Gastroesophageal sphincter (tissue), 4 donors: ENCODE measurements at places on chromosomes 7 and 10.

- H3K4me3 ChIP-seq: no peak overlapping the region
- no peak overlapping the region for H3K27ac ChIP-seq
- no peaks in the 10 kb centered on the region for H3K27me3 ChIP-seq
- no peaks in the 10 kb centered on the region for H3K4me1 ChIP-seq
Measured at GRCh38 chr10:106175760-106176377, 988.6 kb downstream of the SORCS1 start.

GRCh38 chr7:148838905-148839304 is 45.2 kb downstream of the EZH2 start:
- H3K36me3 ChIP-seq: no peaks in the 10 kb centered on the region
- H3K27ac ChIP-seq: no peak overlapping the region
- no peaks in the 10 kb centered on the region for H3K4me1 ChIP-seq
- no peaks in the 10 kb centered on the region for H3K27me3 ChIP-seq
- H3K4me3 ChIP-seq: no peak overlapping the region

DNA sequence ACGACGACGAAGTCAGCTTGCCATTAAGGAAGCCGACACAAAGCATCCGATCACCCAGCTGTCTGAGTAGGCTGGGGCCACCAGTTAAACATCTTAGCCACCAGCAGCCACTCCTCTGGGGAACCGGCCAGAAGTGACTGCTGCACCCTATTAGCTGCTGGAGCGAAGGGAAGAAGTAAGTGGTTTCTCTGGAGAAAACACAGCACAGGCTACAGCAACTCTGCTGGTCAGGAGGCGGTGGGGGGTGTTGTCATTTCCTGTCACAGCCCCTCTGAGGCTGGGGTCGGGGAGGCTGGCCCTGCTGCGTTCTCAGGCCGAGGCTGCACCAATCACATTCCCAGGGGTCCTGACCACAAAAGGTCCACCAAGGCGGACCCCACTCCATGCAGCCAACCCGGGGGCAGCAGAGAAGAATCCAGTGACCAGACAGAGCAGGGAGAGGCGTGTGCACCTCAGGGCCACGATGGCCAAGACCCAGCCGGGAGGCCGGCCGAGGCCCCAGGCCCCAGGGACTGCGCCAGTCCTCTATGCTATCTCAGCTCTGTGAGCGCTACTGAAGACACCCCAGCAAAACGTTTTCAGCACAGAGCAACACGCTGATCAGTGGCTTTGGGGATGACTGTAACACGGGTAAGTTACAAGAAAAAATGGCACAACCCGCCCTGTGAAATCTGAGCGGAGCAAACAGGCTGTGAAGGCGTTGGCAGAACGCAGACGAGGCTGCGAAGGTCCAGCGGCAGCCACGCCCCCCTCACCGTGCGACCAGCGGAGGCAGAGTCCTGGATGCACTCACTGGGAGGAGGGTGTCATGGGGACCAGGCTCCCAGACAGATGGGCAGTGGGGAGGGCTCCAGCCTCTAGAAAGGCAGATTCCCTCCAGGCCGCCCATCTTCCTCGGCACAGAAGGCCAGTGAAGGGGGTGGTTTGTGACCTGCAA is 24.8 kb downstream of the STK32C start:
- peaks cover 31% of the 10 kb centered on the region for H3K27me3 ChIP-seq
- H3K4me1 ChIP-seq: no peaks in the 10 kb centered on the region
- no peaks in the 10 kb centered on the region for H3K36me3 ChIP-seq
- no peak overlapping the region for H3K27ac ChIP-seq

DNA sequence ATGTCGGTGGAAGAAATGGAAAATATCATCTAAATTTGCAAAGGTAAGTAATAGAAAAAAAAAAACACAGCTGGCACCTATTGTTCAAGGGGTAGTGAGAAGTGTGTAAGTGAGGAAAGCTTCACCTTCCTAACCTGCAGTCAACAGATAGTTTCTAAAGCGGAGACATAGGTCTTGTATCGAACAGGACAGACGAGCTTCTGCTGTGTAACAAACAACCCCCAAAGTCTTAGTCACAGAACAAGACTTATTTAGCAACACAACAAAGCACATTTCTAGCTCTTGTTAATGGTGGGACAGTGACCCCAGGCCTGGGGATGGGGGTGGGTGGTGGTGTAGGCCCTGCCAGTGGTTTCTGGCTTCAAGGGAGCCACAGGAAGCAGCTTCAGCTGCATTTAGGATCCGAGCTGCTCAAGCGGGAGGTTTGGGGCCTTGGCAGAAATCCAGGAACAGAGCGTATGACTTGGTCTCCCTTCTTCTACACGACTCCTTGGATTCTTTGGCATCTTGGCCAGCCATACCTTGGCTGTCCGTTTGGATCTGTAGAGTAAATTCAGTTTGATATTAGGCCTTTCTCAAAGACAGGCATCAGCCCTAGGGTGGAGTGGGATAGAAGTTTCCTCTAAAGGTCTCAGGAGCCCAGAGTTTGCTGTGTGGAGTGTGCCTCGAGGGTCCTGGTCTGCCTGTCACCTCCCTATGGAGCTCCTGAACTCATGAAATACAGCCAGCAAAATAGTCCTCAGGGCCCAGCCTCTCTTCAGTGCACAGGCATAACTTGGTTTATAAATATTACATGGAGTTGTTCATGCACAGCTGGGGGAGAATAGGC is 56.9 kb upstream of the SHH start:
- H3K4me3 ChIP-seq: no peak overlapping the region
- peaks cover 40% of the 10 kb centered on the region for H3K27me3 ChIP-seq
- no peaks in the 10 kb centered on the region for H3K4me1 ChIP-seq
- no peak for ATAC-seq

GRCh38 chr7:117250801-117251200 is 72.1 kb downstream of the WNT2 start:
- H3K36me3 ChIP-seq: no peaks in the 10 kb centered on the region
- H3K27ac ChIP-seq: no peak overlapping the region
- no peak overlapping the region for H3K4me3 ChIP-seq
- ATAC-seq: no peak
- no peaks in the 10 kb centered on the region for H3K4me1 ChIP-seq

DNA sequence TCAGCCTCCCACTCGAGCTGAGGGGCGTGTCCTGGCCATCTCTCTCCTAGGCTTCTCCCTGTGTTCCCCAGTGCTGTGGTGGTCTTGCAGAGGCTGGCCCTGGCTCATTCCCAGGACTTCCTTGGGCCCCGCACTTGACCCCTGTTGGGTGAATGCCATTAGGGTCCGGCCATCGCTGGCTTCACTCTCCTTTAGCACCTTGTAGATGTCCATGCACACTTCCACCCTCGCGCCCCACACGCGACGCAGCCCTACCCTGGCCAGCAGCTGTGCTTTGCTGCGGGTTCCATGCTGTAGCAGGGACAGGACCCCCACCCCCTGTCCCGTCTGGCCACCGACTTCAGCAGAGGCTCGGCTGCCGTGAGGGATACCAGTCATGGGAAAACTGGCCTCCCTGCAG is 46.3 kb downstream of the PITRM1 start:
- peaks cover 7% of the 10 kb centered on the region for H3K4me1 ChIP-seq
- peak overlapping the region; percentile 67 for H3K27ac ChIP-seq
- no peaks in the 10 kb centered on the region for H3K27me3 ChIP-seq
- no peak overlapping the region for H3K4me3 ChIP-seq
- ATAC-seq: no peak
- H3K36me3 ChIP-seq: no peaks in the 10 kb centered on the region

GRCh38 chr7:117993377-117994003 is 120.2 kb upstream of the CTTNBP2 start:
- no peak overlapping the region for H3K4me3 ChIP-seq
- H3K27ac ChIP-seq: no peak overlapping the region
- ATAC-seq: no peak
- no peaks in the 10 kb centered on the region for H3K27me3 ChIP-seq
- H3K36me3 ChIP-seq: no peaks in the 10 kb centered on the region

- H3K27me3 ChIP-seq: peaks cover 7% of the 10 kb centered on the region
- H3K27ac ChIP-seq: peak overlapping the region; percentile 89
- H3K4me1 ChIP-seq: peaks cover 100% of the 10 kb centered on the region
- no peak overlapping the region for H3K4me3 ChIP-seq
Measured at GRCh38 chr10:86681047-86681446, 12.7 kb downstream of the LDB3 start.

DNA sequence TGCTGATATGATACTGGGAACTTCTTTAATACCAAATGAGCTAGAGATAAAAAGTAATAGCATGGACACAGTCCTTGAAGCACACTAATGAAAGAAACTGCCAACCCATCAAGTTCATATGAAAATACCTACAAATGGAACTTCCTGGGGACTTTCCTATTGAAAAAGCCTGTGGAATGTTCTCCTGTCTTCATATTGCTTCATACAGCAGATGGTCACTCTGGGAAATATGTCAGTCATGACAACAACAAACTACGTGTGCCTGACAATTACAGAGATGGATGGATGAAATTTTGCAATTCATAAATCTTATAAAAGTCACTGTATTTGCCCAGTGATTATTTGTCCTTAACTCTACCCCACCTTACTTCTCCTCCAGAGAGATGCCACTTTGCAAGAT is 106.6 kb upstream of the COL1A2 start:
- peaks cover 7% of the 10 kb centered on the region for H3K4me1 ChIP-seq
- H3K4me3 ChIP-seq: no peak overlapping the region
- H3K27me3 ChIP-seq: no peaks in the 10 kb centered on the region
- no peaks in the 10 kb centered on the region for H3K36me3 ChIP-seq
- no peak overlapping the region for H3K27ac ChIP-seq
- no peak for ATAC-seq

- H3K36me3 ChIP-seq: no peaks in the 10 kb centered on the region
- ATAC-seq: no peak
- no peaks in the 10 kb centered on the region for H3K27me3 ChIP-seq
Measured at GRCh38 chr7:142012825-142013511, 17.3 kb downstream of the MGAM start.

GRCh38 chr7:148397551-148397950 is 193.0 kb upstream of the C7orf33 start:
- H3K27ac ChIP-seq: no peak overlapping the region
- no peaks in the 10 kb centered on the region for H3K27me3 ChIP-seq
- no peak for ATAC-seq
- no peak overlapping the region for H3K4me3 ChIP-seq
- H3K36me3 ChIP-seq: no peaks in the 10 kb centered on the region

GRCh38 chr10:45550903-45551786 is 121.4 kb downstream of the ZFAND4 start:
- no peaks in the 10 kb centered on the region for H3K4me1 ChIP-seq
- H3K27me3 ChIP-seq: no peaks in the 10 kb centered on the region
- no peak overlapping the region for H3K27ac ChIP-seq
- H3K4me3 ChIP-seq: no peak overlapping the region
- no peaks in the 10 kb centered on the region for H3K36me3 ChIP-seq

DNA sequence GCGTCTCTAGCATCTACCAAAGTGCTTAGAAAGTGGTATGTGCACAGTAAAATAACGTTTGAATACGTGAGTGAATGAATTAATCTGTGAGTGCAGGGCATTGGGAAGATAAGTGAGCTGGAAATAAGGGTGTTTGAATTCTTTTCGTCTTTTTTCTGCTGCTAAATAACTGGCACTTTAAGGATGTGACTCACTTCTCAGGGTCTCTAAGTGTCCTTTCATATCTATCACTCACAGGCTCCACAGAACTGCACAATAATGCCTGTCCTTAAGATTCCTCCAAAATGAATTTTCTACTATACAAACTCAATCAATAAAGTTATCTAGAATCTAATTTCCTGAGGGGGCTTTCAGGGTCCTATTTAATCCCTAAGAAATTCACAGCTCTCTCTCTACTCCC is 3.2 kb upstream of the DGKB start:
- no peak for ATAC-seq
- H3K4me3 ChIP-seq: no peak overlapping the region
- H3K36me3 ChIP-seq: no peaks in the 10 kb centered on the region
- H3K4me1 ChIP-seq: no peaks in the 10 kb centered on the region
- H3K27me3 ChIP-seq: no peaks in the 10 kb centered on the region

DNA sequence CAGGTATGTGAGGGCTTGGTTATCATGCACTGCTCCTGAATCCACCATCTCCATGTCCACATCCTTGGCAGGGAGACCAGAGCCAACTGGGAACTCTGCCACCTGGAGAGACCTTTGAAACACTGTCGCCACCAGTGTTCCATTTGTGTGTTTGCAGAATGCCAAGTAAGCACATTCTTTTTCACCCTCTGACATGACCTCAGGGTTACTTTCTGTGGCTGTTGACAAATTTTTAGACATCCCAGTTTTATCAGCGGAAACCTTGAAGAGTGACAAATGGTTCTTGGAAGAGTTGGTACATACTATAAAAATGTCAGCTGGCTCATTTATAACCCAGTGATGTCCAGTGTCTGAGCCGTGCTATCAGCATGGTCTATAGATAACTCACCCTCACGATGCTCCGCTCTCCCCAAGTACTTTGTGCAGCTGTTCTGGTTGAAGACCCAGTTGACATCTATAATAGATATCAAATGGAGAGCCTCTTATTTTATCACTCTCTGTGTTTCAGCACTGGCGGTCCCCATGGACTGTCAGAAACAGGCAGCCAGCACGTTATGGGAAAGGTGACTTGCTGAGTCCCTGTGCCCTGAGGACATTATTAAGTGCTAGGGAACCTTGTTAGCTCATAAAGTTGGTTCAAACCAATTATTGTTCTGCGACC is 563.1 kb upstream of the GALNT17 start:
- H3K27ac ChIP-seq: no peak overlapping the region
- peaks cover 3% of the 10 kb centered on the region for H3K4me1 ChIP-seq

DNA sequence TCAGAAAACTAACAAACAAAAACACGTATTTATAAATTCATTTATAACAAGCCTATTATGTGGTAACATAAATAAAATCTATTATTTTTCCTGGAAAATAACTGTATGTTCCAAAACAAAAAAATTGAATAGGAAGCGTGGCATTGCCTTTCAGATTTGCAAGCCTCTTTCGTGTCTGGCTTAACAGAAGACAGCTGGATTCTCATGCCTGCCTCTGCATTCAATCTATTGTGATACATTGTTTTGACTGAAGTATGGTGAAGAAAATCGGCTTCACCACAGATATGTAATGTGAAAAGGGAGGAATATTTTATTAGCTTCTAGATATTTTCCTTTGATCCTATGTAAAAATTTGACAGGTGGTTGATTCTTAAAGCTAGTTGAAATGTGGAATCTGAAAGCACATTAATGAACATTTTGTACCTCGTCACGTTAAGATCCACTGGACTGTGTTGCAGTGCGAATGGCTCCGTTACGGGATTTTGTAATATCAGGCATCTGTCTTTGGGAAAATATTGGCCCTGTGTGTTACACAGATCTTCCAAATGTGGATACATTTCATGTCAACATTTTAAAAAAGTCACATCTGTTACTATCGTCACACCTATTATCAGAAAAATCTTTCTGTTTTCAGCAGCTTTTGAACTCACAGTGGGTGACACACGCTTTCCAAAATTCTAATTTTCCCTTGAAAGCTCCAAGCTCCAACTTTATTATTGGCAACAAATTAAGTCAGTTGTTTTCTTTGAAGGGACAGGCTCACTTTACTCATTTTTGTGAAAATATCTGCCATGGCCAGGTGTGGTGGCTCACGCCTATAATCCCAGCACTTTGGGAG is 26.2 kb downstream of the PALD1 start:
- no peaks in the 10 kb centered on the region for H3K27me3 ChIP-seq
- H3K4me1 ChIP-seq: peaks cover 8% of the 10 kb centered on the region
- no peaks in the 10 kb centered on the region for H3K36me3 ChIP-seq
- H3K4me3 ChIP-seq: no peak overlapping the region
- ATAC-seq: peak; percentile 40

GRCh38 chr7:99287779-99288534 is 15.3 kb downstream of the MYH16 start:
- H3K27ac ChIP-seq: no peak overlapping the region
- no peaks in the 10 kb centered on the region for H3K4me1 ChIP-seq
- H3K4me3 ChIP-seq: no peak overlapping the region
- ATAC-seq: no peak
